Right cardiac atrium (tissue), 5 donors: ENCODE measurements at places on chromosomes 16 and 17. TPM values are rescaled to one million over a fixed set of nuclear protein-coding genes. Genes with fewer than 3 reads are reported as not detected.
A peak's percentile ranks its signal among the peaks of the same experiment; 100 is the strongest.

CIBAR2 gene
- polyA plus RNA-seq, result 0.09 TPM

WSB1 gene
- 65.6 TPM for polyA plus RNA-seq

- DNase-seq, result peak; percentile 49
Measured at GRCh38 chr17:48997103-48997826, at the start of gene IGF2BP1. TSS of gene IGF2BP1 (plus strand) at chr17:48997385. CDS start at chr17:48997746, 361 bp downstream.

GRCh38 chr16:7962091-7962879 is 628.0 kb downstream of the TMEM114 start:
- no peak for DNase-seq

GRCh38 chr17:62955841-62956352 is 10.1 kb upstream of the TANC2 start:
- no peak for DNase-seq

GRCh38 chr16:11484691-11485258 is 101.9 kb downstream of the LITAF start:
- no peak for DNase-seq

IRF8 gene
- 1.6 TPM for polyA plus RNA-seq

DNA sequence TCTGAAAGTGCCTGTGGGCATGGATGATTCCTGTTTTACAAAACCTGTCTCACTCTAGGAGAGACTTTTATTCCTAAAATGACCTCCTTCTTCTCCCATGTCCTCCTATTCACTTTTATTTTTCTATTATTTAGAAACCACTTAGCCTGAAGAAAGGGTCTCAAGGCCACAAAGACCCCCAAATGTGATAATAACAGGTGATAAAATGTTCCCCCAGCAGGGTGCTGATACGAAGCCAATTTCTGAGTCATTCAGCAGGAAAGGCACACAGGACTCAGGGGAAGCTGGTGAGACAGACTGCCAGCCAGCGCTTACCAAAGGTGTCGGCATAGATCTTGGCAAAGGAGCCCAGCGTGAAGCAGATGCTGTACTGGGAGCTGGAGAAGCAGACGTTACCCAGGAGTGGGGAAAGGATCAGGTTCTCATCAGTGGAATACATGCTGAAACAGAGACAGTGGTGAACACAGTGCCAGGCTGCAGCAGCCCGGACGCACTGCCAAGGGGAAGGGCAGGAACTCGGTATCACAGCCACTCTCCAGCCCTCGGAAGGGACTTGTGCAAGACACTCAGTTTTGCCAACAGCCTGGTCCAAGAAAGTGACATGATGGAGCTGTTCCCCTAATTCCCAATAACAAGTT is 24.6 kb downstream of the HIGD1B start:
- peak; percentile 78 for DNase-seq

DNA sequence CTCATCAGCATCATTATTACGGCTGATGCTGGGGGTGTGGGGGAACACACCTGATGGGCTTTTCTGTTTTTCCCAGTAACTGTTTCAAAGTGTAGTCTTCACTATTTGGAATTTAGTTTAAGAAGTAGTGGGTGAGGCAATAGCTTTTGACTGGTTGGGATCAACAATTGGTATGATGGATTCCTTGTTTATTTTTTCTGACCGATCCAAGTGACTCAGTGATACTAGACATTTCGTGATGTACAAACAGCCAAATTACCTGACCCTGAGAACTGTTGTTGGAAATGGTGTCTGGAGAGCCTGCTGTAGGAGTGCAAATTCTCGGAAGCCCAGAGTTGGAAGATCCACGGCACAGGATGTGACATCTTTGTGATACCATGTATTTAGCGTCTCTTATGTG is 204.2 kb downstream of the PRKCA start:
- DNase-seq, result no peak

- no peak for DNase-seq
Measured at GRCh38 chr16:11326084-11326736, 19.0 kb upstream of the RMI2 start.

ACE gene
- 5.1 TPM for polyA plus RNA-seq

SPAG9 gene
- 19.1 TPM for polyA plus RNA-seq

KRT9 gene
- not detected for polyA plus RNA-seq

CDK3 gene
- polyA plus RNA-seq, result 2.9 TPM

DNA sequence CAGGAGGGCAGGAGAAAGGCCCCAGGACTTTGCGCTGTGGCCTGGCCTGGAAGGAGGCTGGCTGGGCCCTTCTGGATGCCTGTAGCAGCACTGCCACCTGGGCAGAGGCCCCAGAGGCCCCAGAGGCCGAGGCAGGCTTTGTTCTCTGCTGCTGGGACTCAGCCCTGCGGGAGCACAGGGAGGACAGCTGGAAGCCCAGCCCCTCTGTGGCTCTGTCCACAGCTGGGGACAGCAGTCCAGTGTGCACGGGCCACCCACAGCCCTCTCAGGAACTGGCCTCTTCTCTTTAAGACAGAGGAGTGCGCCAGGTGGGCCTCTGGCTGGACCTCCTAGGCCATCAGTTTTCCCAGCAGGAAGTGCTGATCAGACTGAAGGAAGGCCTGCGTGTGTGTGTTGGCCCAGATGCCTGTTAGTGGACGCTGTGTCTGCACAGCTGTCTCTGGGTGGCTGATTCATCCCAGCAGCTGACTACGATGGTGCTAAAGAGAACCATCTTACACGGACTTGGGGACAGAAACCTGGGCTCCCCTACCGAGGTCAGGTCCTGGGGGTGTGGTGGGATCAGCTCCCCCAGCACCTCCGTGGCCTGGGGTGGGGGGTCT is 26.9 kb upstream of the ZNF750 start:
- peak; percentile 54 for DNase-seq

- peak; percentile 13 for DNase-seq
Measured at GRCh38 chr16:1224558-1224957, 510 bp downstream of the TPSG1 start.

DNA sequence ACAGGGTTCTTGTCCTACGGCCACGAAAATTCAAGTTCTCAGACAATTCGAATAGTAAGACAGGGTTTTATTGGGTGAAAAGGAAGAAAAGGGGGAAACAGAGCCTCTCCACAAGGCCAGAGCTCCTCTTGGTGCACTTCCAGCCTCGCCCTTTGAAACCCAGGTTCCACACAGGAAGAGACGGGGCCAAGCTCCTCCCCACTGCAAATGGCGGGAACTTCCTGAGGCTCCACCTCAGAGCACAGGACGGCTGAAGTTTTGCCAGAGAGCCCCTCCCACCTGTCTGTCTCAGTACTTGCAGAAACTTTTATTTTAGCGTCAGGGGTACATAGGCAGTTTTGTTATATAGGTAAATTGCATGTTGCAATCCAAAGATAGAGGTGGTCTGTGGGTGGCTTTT is 165.7 kb upstream of the CDH8 start:
- no peak for DNase-seq

TBC1D3H gene
- polyA plus RNA-seq, result not detected

DNA sequence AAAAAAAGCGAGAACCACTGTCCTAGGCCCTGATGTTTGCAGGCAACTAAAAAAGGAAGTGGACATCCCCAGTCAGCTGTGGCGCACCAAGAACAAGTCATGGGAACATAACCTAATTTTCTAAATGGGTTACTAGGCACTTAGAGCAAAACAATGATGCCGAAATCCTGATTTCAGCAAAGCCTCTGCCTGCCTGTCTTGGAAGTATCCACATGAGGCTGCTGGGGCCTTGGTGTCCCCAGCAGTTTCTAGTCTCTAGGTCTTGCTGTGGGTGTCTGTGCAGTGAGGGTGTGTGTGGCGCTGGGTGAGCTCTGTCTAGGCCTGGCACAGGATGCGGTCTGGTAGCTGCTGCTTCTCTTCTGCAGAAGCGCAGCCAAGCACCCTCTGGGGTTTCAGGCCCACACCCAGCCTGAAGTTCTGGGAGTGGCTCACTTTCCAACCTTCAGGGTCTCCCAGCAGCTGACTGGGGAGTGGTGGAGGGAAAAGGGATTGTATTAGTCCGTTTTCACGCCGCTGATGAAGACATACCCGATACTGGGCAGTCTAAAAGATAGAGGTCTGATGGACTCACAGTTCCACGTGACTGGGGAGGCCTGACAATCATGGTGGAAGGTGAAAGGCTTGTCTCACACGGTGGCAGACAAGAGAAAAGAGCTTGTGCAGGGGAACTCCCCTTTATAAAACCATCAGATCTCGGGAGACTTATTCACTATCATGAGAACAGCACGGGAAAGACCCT is 21.1 kb downstream of the STH start:
- no peak for DNase-seq

- no peak for DNase-seq
Measured at GRCh38 chr16:85970016-85970733, 71.2 kb downstream of the IRF8 start.

- no peak for DNase-seq
Measured at GRCh38 chr17:78448356-78448993, 70.0 kb downstream of the PGS1 start.

TP53TG3B gene
- not detected for polyA plus RNA-seq

STAT5B gene
- 19.7 TPM for polyA plus RNA-seq

GRCh38 chr16:31473264-31473984 is 1.5 kb downstream of the TGFB1I1 start:
- DNase-seq, result no peak

GRCh38 chr17:68499587-68499986 is 12.6 kb upstream of the PRKAR1A start:
- no peak for DNase-seq

SLC35G6 gene
- not detected for polyA plus RNA-seq

DNA sequence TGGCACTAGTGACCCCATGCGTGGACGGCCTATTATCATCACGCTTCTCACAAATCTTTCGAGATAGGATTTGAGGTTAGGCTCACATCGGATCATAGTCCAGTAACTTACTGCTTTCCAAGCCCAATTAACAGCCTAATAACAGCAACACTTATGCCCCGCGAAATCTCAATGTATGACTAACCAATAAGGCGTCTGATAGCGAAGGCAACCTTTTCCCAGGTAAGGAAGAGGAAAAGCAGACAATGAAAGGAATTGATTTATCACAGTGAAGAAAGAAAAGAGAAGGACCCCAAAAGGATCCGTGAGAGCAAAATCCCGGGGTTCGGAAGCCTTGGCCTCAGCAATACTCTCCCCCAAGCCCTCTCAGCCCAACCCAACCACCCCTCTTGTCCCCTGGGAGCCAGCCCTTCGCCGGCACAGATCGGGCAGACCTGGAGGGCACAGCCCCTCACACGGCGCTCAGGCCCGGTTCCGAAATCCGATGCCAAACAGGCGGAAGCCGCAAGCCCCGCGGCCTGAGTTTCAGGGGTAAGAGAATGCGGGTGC is 534 bp downstream of the GPATCH8 start:
- DNase-seq, result peak; percentile 65

CISD3 gene
- polyA plus RNA-seq, result 78.1 TPM

GRCh38 chr17:74957935-74958740 is 14.4 kb downstream of the HID1 start:
- peak; percentile 92 for DNase-seq

- DNase-seq, result no peak
Measured at GRCh38 chr17:61425682-61426481, 26.2 kb downstream of the TBX2 start.

DNA sequence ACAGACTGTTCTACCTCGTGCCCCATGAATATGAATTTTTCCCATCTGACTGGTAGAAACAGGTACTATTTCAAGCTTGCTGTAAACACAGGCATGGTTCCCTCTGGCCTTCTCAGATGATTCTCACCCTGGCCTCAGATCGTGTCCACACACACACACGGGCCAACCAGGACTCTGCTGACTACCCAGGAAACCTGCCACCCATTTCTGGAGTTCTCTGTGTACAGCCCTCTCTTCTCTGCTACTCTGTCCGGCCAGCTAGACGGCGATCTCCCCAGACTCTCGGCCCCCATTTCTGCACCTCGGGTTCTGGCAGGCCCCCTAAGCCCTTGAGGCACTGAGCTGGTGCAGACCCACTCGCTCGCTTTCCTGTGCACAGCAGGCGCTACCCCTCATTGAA is 31.2 kb downstream of the RPA1 start:
- no peak for DNase-seq

GRCh38 chr17:9432934-9433421 is 142.6 kb downstream of the STX8 start:
- no peak for DNase-seq

FOXN1 gene
- polyA plus RNA-seq, result not detected

DNA sequence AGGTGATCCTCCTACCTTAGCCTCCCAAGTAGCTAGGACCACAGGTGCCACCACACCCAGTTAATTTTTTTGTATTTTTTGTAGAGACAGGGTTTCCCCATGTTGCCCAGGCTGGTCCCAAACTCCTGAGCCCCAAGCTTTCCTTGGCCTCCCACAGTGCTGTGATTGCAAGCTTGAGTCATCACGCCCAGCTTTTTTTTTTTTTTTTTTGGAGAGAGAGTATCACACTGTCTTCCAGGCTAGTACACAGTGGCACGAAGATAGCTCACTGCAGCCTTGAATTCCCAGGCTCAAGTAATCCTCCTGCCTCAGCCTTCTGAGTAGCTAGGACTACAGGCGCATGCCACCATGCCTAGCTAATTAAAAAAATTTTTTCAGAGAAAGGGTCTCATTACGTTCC is 27.2 kb downstream of the HEATR9 start:
- DNase-seq, result no peak

- no peak for DNase-seq
Measured at GRCh38 chr16:29810699-29811169, 1.3 kb upstream of the PRRT2 start.

AMDHD2 gene
- 12.1 TPM for polyA plus RNA-seq

DNA sequence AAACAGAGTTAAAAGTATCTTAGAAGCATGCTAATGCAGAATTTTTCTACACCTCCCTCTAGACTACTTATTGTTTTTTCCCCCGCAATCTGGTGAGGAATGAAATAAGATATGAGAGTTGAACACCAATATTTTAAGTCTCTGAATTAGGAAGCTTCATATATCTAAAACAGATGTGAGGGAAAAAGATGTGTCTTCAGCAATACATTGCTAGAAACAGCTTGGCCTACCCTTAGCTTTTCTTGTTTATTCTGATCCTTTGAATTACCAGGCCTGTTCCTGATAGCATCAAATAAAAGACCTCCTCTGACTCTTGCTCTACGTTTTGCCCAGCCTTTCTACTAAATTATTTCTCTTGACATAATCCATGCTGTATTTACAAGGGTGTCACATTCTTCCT is 221.8 kb downstream of the CDH11 start:
- DNase-seq, result no peak

EXOC3L1 gene
- 3.2 TPM for polyA plus RNA-seq

CXCL16 gene
- polyA plus RNA-seq, result 2.5 TPM

DNA sequence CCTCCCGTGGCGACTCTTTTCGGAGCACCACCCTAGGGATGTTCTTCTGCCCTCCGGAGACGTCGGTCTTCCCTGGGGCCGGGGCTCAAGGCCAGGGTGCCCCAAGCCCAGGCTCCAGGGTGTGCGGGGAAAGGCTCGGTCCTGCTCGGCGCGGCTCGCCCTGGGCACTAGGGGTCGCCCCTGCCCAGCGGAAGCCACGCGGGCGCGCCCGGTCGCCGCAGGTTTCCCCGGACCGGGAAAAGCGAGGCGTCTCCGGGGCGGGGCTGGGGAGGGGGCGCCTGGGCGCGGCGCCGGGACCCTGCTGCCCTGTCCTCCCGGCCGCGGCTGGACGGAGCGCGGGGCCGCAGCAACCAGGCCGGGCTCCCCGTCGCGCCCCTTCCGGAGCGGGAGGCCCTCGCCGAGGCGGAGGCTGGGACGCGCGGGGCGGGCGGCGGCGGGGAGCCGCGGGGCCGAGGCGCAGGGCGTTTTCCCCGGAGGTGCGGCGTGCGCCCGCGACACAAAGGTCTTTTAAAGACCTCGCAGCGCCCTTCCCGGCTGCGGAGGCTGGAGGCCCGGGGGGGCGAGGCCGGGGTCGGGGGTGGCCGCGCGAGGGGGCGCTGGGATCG is 76.4 kb downstream of the MRC2 start:
- peak; percentile 90 for DNase-seq

- peak; percentile 53 for DNase-seq
Measured at GRCh38 chr16:84940670-84941551, 70.4 kb downstream of the ZDHHC7 start.

IL17C gene
- not detected for polyA plus RNA-seq
